GM12865 (cell line): ENCODE measurements at places on chromosomes 2 and 18.

- no peak for DNase-seq
Measured at GRCh38 chr2:151552287-151552686, 142.6 kb downstream of the RIF1 start.

GRCh38 chr2:159714247-159714930 is 2.1 kb downstream of the MARCHF7 start:
- no peak for DNase-seq

DNA sequence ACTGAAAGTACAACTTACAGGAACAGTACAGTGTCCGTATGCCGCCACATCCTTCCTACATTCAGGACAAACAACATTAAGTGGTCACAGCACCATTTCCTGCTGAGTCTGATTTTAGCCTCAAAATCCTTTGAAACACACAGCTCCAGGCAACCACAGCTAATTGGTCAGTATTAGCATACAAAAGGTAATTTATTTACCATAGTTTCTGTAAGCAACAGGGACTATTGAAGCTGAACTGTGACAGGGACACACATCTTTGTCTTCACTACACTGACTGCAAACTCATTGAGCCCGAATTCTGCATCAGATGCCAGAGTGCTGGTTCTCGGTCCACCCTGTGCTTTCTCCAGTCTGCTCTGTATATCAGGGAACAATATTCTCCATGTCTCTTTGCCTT is 151.8 kb downstream of the ST6GAL2 start:
- no peak for DNase-seq

GRCh38 chr2:98382739-98383138 is 36.5 kb downstream of the CNGA3 start:
- no peak for DNase-seq

DNA sequence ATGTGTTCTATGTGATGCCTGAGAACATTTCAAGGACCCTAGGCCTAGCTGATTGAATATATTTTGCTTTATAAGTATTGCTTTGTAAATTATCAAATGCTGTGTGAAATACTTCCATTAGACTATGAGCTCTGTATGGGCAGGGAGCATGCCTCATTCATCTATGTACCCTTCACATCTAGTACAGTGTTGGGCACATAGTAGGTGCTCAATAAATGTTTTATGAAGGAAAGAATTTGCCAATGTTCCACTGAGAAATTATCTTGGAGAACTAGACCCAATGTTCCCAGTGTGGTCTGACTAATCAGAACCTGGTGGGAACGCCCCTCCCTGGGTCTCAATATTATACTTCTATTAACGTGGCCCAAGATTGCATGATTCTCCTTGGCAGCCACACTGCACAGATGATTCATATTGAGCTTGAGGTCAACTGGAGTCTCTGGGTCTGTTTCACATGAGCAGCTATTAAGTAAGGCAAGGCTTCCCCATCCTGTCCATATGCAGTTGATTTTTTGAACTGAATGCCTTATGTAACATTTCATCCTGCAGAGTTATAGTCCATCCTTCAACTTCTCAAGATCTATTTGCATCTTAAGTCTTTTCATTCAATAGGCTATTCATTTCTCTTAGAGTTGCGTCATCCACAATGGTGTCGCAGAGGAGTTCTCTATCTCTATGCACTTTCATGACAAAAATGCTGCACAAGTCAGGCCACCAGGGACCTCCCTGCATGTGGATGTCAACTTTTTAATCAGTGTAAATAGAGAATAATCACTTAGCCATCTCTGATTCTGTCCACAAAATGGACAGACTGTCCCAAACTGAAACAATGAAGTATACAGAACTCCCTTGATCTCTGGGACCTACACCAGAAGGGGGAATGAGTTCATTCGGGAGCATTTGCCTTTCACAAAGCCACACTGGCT is 257.6 kb downstream of the CYP26B1 start:
- DNase-seq, result no peak

GRCh38 chr2:169222665-169223064 is 139.7 kb downstream of the LRP2 start:
- peak; percentile 7 for DNase-seq

DNA sequence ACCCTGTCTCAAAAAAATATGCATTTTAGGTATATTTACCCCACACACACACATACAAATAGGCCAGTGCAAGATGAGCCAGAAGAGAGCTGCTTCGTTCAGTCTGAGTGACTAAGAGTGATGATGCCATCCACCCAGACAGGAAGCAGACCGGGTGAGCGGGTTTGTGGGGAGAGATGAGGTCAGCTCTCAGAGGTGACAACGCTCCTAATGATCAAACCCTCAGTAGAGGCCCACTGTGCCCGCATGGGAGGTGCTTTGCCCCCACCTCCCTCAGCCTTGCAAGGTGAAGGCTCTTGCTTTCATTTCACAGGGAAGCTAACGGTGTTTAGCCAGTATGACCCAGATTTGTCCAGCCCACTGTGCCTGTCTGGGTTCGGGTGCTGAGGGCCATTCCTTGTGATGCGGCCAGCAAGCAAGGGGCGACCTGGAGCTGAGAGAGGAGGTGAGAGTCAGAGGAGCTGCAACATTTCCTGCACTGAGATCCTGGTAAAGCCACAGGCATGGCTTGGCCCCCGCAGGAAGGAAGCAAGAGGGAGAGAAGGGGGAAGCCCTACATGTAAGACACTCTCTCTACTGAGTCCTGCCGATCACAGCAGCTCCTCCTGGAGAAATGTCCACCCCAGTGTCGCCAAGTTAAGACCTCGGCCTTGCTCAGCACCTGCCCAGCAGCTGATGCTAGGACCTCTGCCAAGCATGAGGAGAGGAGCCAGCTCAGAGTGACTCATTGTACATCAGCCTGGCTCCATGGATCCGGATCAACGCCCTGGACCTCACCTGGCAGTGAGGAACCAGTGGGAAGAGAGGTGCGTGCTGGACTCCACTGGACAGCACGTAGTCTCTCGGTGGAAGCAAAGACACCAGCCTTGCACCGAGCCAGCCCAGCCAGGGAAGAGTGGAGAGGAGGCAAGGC is 37.0 kb downstream of the NIFK start:
- DNase-seq, result peak; percentile 84

- DNase-seq, result peak; percentile 6
Measured at GRCh38 chr2:47897883-47898731, 8.2 kb downstream of the FBXO11 start.

DNA sequence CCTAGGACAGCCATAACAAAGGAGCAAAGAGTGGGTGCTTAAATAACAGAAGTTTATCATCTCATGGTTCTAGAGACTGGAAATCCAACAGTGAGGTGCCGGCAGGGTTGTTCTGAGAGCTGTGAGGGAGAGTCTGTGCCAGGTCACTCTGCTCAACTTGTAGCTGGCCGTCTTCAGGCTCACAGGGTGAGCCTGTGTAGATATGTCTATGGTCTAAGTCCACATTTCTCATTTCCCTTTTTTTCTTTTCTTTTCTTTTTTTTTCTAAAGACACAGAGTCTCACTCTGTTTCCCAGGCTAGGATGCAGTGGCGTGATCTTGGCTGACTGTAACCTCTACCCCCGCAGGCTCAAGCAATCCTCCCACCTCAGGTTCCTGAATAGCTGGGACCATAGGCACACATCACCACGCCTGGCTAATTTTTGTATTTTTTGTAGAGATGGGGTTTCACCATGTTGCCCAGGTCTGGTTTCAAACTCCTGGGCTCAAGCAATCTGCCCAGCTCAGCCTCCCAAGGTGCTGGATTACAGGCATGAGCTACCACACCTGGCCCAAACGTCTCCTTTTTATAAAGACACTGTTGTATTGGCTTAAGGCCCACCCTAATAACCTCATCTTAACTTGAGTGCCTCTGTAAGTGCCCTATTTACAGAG is 142.2 kb downstream of the SP3 start:
- DNase-seq, result no peak

- DNase-seq, result peak; percentile 83
Measured at GRCh38 chr18:58015065-58015780, 28.8 kb upstream of the NEDD4L start.

DNA sequence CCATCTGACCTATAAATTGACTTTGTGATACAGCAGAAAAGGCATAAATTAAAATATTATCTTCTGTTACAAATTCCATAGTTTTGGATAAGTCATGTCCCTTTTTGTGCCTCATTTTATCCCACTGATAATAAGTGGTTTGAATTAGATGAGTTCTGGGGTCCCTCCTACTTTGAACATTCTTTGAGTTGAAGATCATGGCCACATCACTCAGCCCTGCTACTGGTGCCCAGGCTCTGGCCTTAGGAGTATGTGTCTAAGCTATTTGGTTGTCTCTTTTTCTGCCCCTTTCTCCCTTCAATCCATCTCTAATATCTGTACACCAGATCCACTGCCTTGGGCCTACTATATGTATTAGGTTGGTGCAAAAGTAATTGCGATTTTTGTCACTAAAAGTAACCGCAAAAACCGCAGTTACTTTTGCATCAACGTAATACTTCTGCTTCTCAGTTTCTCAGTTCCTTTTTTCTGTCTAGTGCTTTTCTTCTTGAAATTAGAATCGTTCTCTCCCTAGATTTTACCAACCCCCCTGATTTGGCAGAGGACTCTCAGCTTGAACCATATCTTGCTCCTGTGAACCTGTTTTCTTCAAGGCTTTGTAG is 362.5 kb upstream of the TNP1 start:
- peak; percentile 90 for DNase-seq

DNA sequence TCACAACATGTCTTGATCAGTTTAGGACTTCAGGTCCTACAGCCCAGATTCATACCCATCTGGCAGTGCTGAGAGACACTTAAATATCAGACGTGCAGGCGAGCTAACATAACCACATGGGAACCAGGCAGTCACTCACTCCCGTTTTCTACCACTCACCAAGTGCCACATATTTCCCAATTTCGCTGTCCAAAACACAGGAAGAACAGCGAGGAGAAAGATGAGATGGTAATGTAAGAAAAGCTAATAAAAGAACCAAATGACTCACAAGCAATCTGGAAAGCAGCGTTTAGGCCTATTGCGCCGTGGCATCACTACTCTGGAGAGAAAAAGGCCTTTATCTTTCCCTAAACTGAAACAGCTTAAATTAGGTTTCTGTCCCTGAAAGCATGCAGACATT is 647.8 kb upstream of the SLC39A10 start:
- no peak for DNase-seq

- no peak for DNase-seq
Measured at GRCh38 chr2:239370403-239370802, 30.4 kb downstream of the HDAC4 start.

- no peak for DNase-seq
Measured at GRCh38 chr2:127054604-127054930, 52.4 kb downstream of the BIN1 start.

- no peak for DNase-seq
Measured at GRCh38 chr2:230774348-230774951, 61.8 kb downstream of the CAB39 start.

DNA sequence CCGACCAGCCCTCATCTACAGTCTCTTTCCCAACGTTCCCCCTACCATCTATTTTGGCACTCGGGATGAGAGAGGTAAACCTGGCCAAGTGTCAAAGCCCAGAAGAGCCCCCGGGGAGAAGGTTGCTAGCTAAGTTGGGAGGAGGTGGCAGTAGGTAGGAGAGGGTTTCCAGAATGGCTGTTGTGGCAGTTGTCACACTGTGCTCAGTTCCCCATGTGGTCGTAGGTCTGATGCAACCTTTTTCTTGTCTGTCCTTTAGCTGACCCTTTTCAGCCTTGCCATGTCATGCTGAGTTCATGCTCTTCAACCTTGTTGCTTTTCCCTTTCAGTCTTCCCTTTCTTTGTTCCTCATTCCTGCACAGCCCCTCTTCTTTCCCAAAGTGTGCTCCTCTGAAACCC is 34.5 kb downstream of the TTLL4 start:
- peak; percentile 26 for DNase-seq

DNA sequence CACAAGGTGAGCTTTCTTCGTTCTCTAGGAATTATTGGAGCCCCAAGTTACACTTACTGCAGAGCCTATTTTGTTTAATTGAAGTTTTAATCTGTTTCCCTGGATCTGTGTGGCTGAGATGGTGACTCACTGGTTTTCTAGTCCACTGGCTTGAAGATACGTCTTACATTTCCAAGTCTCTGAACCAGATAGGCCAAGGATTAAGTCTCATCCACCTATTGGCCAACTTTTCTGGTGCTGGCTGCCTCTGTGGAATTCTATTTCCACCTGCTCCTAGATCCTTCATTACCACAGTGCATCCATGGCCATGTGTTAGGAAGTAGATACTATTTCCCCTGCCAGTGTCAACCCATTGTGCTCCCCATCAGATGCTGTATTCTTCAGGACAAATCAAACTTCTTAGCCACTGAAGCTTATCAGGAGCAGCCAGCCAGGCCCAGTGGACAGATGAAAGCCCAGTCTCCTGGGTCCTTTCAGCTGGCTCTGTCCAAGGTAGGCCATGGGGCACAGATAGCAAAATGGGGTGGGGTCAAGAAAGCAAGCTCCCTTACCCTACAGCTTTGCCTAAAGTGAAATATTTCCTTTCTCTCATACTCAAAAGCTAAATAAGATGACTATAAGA is 198.8 kb upstream of the TCF4 start:
- DNase-seq, result no peak

- DNase-seq, result no peak
Measured at GRCh38 chr18:10814336-10814735, 288.5 kb downstream of the NAPG start.

DNA sequence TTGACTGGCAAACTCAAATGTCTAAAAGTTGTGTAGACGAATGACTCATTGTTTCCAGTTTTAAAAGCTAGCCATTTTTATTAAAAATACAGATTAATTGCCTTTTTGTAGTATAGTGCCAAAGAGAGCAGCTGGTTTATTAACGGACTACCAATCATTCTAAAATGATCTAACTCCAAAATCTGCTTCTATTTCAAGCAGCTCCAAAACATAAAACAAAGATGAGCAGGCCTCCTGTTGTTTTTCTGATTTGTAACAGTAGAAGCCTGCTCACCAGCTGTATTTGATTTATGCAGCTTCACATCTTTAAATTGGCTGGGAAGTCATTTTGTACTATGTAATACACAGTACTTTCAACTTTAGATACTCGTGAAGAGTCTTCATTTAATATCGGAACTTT is 171.8 kb downstream of the UBR3 start:
- DNase-seq, result no peak

DNA sequence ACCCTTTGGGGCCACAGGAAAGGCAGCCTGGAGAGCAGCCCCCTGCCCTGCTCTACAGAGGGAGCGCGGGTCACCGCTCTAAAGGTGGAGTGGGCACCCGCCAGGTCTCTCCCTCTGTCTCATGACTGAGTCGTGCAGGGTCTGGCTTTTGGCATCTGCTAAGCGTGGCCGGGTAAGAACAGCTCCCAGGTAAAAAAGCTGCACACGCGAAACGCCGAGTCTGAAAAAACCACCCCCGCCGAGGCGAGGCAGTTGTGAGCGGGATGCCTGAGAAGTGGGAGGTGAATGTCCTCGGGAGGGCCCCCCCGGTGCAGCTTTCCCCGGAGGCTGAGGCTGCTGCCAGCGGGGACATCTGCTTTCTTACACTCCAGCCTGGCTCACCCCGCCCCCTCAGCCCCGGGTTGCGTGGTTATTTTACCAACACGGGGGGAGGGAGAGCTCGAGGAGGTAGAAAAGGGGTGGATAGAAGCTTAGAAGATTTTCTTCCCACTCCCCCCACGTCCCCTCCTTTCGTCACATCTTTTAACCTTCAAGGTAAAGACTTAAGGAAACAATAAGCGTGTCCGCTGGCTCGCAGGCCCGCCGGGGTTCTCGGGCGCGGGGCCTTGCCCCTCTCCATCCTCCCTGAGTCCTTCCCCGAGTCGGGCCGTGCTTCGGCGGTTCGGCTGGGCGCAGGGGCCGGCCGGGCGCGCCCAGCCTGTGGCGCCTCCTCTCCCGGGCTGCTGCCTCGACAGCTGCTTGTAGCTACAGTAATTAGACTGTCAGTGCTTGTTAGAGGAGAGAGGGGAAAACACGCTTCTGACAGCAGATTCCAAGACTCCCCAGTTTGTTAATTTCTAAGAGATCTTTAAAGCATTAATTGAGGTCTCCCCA is 70.6 kb upstream of the PSMD14 start:
- peak; percentile 67 for DNase-seq
